ENCODE measurements at places on chromosomes 5 and 9.

- no peak for DNase-seq
Observed at GRCh38 chr9:83299094-83299493, 236.2 kb upstream of the RASEF start.

- no peak for DNase-seq
Observed at GRCh38 chr9:22654833-22655232, 208.2 kb downstream of the DMRTA1 start.

GRCh38 chr5:59529239-59529638, 364.3 kb downstream of the PDE4D start:
- DNase-seq = no peak

DNA sequence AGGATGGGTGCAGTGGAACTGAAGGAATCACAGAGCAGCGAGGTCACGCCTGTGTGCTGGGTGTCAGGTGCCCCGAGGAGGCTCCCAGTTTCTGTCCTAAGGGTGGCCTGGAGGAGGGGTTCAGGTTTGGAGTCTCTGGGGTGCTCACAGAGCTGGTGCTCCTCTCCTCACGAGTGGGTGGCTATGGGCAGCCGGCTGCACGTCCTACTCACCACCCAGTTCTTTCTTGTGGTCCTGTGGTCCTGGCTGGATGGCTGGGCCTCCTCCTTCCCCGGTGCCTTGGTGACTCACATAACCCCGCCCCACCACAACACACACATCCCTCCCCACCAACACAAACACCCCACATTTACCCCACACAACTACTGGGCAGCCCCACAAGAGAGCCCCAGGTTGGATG, 9.9 kb upstream of the PTGS1 start:
- DNase-seq = no peak

DNA sequence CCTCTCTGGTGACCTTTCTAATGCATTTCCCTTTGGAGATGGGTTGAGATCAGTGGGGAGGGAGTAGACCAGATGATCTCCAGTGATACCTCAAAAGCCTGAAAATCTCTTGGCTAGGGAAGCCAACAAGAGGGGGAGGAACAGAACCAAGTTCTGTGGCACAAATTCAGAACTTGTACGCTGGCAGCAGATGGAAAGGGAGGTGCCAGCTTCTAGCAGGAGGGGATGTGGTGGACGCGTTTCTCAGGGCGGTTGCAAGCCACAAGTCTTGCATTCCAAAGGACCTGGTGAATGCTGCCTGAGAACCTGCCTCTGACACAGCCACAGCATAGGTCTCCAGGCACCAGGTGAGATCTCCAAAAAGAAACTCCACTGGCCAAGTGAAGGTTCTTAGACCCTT, 13.4 kb downstream of the SLIT3 start:
- no peak for DNase-seq

DNA sequence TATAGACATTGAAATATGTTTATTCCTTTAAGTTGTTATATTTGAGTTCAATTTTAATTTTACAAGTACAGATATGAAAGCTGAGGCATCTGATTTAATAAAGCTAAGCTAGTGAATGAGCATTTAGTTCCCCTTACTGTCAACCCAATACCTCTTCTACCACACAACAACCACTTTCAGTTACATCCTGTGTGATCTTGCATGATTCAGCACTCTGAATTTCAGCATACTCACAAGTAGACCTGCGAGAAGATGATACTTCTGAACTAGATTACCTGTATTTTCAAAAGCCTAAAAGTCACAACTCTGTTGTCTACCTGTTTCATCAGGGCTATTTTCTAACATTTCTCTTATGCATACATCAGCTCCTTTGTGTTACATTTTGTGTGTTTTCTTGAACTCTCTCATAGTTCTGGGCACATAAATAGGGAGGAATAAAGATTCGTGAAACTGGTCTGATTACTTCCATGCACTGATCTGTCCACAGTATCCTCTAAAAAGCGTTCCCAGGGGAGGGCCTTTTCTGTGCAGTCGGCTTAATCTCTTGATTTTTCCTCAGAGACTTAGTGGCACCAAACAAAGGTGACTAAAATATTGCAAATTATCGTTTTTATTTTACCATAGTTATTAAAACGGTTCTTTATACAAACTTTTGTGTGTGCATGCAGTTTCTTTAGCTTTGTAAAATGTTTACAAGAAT, 2025.5 kb upstream of the NUDT12 start:
- no peak for DNase-seq

- no peak for DNase-seq
Observed at GRCh38 chr5:172305380-172305779, 21.8 kb upstream of the UBTD2 start.

DNA sequence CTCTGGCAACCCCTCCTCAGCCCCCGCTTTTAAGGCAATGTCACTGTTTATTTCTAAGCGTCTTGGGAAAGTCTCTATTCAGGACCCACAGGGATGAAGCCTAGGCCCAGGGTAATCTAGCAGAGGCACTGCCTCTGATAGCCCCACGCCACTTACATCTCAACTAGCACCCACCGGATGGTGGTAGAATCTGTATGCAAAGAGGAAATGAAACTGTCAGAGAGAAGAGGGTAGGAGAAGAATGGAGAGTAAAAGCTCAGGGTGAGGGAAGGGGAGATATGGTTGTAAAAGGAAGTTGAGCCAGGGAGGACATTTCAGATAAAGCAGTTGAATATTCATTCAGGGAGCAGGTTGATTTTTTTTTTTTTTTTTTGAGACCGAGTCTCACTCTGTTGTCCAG, 3.0 kb downstream of the FRRS1L start:
- no peak for DNase-seq

GRCh38 chr5:116773926-116774325, 199.3 kb upstream of the SEMA6A start:
- no peak for DNase-seq

DNA sequence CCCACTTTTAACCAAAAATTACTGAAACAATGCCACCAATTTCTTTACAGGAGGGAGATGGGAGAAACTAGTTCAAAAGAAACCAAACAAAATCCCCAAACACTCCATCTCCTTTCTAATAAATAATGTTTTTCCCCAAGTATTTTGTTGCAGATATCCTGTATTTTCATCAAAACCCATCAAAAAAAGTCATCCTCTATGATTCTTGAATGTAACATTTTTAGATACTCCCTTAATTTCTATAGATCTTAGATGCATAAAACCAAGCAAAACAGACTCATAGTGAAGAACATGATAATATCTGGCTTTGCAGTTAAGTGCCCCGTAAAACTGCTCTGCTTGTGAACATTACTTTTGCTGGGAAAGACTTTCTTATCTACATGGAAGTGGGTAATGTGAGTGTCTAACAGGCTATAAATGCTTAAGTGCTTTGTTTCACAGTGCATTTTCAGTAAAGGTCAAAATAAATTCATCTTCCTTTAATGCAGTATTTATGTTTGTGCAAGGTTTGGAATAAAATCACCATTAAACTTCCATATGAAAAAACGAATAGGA, 77.3 kb upstream of the TBCA start:
- DNase-seq = no peak

DNA sequence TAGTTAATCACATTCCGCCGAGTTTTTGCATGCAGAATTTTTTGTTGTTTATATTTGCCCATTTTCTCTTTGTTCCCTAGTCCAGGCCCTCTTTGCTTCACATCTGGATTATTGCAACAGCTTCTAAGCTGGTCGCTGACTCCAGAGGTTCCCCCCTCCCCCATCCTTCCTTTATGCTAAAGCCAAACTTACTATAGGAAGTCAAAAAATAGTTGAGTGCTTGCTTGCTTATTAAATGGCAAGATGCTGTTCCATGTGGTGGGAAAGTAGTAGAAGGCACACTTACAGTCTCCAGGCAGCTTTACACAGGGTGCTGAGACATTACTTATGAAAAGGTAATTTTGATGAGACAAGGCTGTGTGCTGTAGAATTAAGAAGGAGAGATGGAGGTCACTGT, 1.3 kb downstream of the ZBTB34 start:
- no peak for DNase-seq

DNA sequence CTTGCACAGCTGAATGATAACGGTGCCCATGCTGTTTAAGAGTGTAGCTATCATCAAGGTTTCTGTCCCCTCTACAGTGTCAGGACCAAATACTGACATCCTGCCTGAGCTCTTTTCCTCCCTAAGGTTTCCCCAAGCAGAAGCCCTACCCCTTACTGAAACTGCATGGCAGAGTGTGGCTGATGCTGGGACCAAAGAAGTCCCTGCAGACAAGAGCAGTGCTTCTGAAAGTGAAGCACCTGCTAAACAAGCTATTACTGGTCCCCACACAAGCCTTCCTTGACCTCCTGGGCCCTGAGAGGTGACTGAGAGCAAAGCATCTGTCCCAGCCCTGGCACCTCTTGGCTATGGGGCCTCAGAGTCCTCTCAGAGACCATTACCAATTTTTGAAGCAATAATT, 56.1 kb downstream of the CFAP90 start:
- no peak for DNase-seq

GRCh38 chr5:166430491-166431319, 1860.7 kb upstream of the WWC1 start:
- DNase-seq = no peak

DNA sequence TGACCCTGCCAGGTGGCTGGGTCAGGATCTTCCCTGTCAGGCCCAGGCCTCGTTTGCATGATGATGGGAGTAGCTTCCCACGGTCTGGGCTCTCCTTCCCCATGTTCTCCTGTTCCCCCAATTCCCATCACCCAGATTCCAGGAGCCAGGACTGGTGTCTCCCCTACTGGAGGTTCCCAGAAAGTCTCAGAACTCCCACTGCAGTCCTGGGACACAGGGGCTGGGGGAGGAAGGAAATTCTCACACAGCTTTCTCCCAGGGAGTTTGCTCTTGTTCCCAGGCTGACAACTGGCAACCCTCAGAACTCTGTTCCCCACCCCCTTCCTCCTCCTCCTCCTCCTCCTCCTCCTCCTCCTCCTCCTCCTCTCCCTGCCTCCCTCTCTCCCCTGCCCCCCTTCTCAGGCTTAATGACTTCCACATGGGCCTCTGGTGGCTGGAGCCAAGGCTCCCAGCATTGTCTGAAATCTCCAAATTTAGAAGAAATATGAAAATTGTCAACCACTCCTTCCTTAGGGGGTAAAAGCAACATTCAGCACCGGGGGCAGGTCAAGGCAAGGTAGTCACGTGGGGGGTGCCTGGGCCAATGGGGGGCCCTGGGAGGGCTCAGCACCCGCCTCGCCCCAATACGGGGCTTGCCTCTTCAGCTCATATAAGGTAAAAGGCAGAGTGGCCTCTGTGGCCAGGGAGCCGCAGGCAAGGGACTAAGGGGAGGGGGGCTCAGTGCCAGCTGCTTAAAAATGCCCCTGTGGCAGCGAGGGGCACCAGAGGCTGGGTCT, 27.3 kb upstream of the IL17B start:
- no peak for DNase-seq

DNA sequence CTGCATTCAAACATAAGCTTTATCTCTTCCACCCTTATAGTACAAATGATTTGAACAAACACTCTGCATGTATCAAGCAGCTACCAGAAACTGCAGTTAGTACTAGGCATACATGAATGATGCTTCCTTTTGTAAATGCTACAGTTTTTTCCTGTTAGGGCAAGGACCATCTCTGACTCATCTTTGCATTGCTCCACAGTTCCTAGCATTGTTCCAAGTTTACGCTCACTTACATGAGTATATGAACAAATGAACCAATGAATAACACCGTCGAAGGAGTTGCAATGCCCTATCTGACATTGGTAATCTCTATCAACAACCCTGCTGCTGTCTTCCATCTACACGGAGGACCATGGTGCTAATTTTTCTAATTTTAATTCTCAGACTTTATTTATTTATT, 2.1 kb upstream of the ALDH7A1 start:
- DNase-seq = no peak

GRCh38 chr9:14424983-14425382, 111.0 kb upstream of the NFIB start:
- no peak for DNase-seq

GRCh38 chr9:114098021-114098935, 814 bp downstream of the KIF12 start:
- no peak for DNase-seq

DNA sequence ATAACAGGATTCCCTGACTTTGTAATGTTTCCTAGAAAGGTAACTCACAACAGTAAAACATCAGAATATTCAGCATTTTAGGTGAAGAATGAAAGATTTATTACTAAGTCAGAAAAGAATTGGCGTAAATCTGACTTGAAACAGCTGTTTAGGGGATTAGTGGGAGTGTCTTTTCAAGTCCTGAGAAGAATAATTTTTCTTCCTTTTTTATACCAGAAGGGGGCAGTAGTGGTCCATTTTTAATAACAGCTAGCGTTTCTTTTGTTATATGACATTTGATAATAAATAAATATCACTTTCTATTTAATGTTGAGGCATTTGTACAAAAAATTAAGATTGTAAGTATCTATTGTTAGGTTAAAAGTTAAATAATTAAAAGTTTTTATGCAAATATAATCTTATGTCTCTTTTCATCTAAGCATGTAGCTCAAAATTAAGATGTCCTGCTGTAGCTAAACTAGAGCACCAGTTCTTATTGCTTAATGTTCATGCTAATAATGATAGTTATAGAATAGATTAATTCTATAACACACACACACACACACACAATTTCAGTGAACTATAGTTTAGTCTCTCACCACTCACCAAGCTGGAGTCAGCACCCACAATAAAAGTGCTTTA, 258.7 kb upstream of the ARRDC3 start:
- no peak for DNase-seq

- no peak for DNase-seq
Observed at GRCh38 chr5:180645274-180646204, 3.9 kb downstream of the FLT4 start.

GRCh38 chr9:106127776-106128175, 433.4 kb downstream of the TMEM38B start:
- DNase-seq = no peak
